Thoracic aorta endothelial cell (primary cell): ENCODE measurements at places on chromosomes 5 and 9. TPM values are rescaled to one million over a fixed set of nuclear protein-coding genes. Genes with fewer than 3 reads are reported as not detected.

The TRIM7 gene
- total RNA-seq = 15.1 and 15.4 TPM in 2 replicates

The PCDHA12 gene
- total RNA-seq = under 0.01 TPM in 1 of 2 replicates, not detected in the other

The C7 gene
- total RNA-seq = 1.7 TPM in 1 of 2 replicates, not detected in the other

The DCTN3 gene
- 62.6 and 71.4 TPM in 2 replicates for total RNA-seq

The CARD6 gene
- total RNA-seq = 44.7 and 45.9 TPM in 2 replicates

The PCDHB12 gene
- 0.07 and 0.27 TPM in 2 replicates for total RNA-seq

The TMEM252 gene
- not detected in 2 replicates for total RNA-seq

The ACOT12 gene
- total RNA-seq = not detected in 2 replicates

The KCNT1 gene
- not detected in 2 replicates for total RNA-seq

The RPL12 gene
- total RNA-seq = 1,014 and 1,341 TPM in 2 replicates

The IL5 gene
- not detected in 2 replicates for total RNA-seq

The PCDH12 gene
- 35.1 and 38.1 TPM in 2 replicates for total RNA-seq

The RNF183 gene
- total RNA-seq = not detected in 2 replicates

The NCBP1 gene
- 69.3 and 72.0 TPM in 2 replicates for total RNA-seq

The TTF1 gene
- total RNA-seq = 12.5 and 14.1 TPM in 2 replicates

The SAXO1 gene
- total RNA-seq = under 0.01 TPM in 1 of 2 replicates, not detected in the other

The C1QTNF2 gene
- total RNA-seq = not detected in 2 replicates

The SELENOP gene
- 0.66 and 3.4 TPM in 2 replicates for total RNA-seq

The MRPL36 gene
- total RNA-seq = 37.5 and 44.5 TPM in 2 replicates
